Right forelimb (tissue), 1 donor: ENCODE measurements at places on chromosomes 3 and 15.
A peak's percentile ranks its signal among the peaks of the same experiment; 100 is the strongest.

- no peak for DNase-seq
Observed at GRCh38 chr3:12793701-12794100, 2.8 kb upstream of the CAND2 start.

- DNase-seq = no peak
Observed at GRCh38 chr15:98126326-98127085, 166.0 kb downstream of the ARRDC4 start.

GRCh38 chr15:66786222-66786621 is 84.2 kb downstream of the SMAD6 start:
- DNase-seq = no peak

DNA sequence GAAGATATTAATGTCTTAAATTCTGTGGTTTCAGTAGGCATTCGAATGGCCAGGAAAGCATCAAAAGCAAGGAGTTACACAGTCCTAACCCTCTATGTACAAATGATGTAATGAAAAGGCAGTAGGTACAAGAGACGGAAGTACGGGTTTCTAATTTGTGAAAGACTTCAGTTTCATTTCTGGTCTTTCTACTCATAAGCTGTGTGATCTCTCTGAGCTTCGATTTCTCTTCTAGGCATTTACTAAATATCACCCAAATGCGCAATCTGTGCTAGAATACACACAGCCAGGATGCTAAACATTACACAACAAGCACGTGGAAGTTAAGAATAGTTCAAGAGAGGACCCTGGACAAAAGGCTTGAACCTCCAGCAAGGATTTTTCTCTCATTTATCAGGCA is 17.9 kb upstream of the STIMATE start:
- no peak for DNase-seq

DNA sequence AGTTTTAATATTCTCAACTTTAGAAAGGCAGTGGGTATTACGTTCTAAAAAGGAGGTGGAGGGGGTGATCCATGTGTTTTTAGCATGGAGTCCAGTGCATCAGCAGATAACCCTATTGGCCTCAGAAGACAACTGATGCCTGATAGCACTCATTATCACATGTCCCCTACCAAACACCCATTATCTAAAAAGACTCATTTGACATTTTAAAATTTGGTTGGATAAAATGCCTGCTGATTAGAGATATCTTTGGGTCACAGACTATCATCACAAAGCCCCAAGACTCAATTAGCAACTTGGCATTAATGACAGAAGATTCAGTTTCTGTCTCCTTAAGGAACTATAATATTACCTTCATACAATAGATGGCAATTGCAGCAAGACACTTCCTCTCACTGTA is 589.3 kb downstream of the RBMS3 start:
- DNase-seq = no peak

- no peak for DNase-seq
Observed at GRCh38 chr15:83928392-83928734, 274.4 kb downstream of the ADAMTSL3 start.

DNA sequence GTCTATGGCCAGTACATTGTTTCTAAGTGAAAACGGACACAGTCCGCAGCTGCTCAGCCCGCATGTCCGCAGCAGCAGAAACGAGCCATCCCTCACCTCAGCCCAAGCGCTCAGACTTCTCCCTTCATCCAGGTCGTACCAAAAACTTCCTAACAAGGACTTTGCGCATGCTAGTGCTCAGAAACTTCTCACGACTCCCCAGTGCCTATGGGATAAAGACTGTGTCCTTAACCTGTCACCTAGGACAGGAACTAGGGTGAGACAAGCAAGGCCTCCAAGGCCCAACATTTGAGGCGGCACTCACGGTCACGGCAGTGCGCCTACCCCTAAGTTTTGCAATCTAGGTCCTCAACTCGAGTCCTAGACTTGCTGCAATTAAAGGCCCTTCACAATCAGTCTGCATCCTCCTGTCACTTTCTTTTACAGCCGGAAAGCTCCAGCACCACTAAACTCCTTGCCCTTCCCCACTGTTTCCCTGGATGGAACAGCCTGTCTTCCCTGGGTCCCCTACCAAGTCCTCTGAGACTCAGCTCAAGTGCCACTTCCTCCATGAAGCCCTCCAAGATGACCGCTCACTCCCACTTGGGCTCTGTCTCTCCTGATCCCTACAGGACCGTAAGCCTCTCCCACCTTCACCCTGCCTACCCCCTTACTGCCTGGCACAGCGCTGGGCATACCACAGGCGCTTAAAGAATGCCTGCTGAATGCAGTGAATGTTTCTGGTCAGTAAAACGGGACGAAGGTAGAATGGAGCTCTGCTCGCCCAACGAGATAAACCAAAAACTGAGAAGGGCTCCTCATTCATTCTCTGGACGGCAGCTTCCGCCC is 1.2 kb downstream of the CLN6 start:
- no peak for DNase-seq

DNA sequence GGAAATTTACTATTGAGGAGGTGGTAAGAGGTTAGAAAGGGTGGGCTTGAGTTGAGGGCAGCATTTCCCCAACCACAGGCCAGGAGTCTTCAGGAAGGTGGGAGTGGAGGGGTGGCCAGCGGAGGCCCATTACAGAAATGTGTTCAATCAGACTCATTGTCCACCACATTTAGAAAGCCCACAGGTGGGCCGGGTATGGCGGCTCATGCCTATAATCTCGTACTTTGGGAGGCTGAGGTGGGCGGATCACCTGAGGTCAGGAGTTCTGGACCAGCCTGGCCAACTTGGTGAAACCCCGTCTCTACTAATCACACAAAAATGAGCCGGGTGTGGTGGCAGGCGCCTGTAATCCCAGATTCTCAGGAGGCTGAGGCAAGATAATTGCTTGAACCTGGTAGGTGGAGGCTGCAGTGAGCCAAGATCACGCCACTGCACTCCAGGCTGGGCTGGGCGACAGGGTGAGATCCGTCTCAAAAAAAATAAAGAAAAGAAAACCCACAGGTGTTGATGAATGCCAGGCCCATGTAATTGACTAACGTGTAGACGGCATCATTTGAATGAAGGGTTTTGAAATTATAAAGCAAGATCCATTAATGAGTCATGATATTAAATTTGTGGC is 12.2 kb upstream of the SYNM start:
- no peak for DNase-seq

GRCh38 chr15:63231206-63231605 is 41.8 kb downstream of the RAB8B start:
- no peak for DNase-seq

- peak; percentile 53 for DNase-seq
Observed at GRCh38 chr3:195551381-195551978, 8.4 kb upstream of the PPP1R2 start.

- DNase-seq = no peak
Observed at GRCh38 chr15:70140025-70140542, 42.4 kb upstream of the TLE3 start.

- DNase-seq = no peak
Observed at GRCh38 chr3:145191543-145191942, 969.4 kb downstream of the PLOD2 start.

- no peak for DNase-seq
Observed at GRCh38 chr15:89408372-89409183, 74.0 kb upstream of the POLG start.

GRCh38 chr15:43006991-43007390 is 86.4 kb upstream of the TTBK2 start:
- no peak for DNase-seq

- peak; percentile 50 for DNase-seq
Observed at GRCh38 chr3:59680919-59681318, 631.1 kb upstream of the CFAP20DC start.

DNA sequence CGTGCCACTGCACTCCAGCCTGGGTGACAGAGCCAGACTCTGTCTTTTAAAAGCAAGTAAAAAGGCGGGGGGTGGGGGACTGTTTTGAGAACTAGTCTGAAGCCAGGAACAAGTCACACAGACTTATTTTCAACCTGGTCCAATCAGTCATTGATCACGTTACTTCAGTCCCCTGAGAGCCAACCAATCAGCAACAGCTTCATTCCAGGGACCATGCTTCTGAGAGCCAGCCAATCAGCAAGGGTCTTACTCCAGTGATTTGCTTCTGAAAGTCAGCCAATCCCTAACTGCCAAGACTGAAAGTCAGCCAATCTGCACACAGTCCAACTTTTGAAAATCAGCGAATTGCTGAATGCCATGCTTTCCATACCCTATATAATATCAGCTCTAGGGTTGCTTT is 48.6 kb upstream of the C15orf39 start:
- no peak for DNase-seq

GRCh38 chr3:36175113-36175812 is 205.0 kb upstream of the STAC start:
- DNase-seq = no peak

- no peak for DNase-seq
Observed at GRCh38 chr15:77185242-77185785, 114.4 kb upstream of the TSPAN3 start.

DNA sequence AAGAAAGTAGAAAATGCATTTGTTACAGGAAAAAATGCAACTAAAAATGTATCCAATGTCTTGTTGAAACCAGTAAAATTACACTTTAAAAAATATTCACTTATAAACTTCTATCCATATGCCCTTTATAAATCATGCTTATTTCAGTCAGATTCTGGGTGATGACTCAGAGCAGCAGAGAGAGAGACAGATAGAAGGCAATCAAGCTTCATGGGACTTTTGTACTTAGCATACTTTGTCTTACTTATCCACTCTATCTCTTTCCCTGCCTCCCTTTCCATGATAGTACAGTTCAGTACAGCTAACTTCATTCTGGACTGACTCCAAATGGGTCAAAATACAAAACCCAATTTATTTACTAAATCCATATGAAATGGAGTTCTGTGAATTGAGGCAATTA is 1438.2 kb downstream of the ZPLD1 start:
- no peak for DNase-seq

- DNase-seq = no peak
Observed at GRCh38 chr15:82812994-82813393, 3.6 kb downstream of the WHAMM start.

DNA sequence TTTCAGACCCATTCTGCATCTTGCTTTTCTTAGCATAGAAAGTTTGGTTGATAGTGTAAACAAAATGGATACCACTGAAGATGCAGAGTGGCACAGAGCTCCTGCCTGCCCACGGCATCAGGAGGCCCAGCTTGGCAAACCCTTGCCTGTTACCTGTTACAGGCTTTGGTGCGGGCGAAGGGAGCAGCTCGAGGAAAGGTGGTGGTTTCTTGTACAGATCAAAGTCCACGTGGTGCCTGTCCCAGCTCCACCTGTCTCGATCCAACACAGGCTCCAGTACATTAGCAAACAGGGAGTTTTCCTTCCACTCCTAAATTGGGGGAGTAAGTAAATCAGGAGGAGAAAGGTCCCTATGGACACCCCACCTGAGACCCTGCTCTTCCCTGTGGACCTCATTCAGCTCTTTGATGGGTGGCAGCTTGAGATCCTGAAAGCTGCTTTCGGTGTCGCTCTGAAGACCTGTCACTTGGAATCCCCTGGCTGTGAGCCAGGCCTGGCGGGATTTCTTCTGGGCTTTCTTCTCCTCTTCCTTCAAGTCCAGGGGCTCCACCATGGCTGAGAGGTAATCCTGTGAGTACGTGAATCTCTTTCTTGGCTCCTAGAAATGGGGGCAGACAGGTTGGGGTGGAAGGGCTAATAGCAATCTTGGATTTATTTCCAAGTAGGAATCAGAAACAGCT is 35.7 kb downstream of the ACAD9 start:
- DNase-seq = no peak

DNA sequence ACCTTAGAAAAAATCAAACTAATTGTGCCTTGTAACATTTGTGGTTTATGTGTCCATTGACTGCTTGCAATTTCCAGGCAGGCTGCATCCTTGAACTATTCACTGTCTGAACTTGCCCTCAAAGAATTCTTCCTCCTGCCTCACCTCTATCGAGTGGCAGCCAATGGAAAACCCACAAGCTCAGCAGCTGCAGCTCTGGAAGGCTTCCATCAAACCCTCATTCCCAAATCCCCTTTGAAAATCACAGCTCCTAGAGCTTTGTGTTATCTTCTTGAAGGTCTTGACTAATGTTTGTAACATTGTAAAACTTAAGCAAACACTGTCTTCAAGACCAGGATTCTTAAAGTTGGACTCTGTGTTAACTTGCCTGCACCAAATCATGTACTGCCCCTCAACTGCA is 81.1 kb downstream of the FILIP1L start:
- no peak for DNase-seq

DNA sequence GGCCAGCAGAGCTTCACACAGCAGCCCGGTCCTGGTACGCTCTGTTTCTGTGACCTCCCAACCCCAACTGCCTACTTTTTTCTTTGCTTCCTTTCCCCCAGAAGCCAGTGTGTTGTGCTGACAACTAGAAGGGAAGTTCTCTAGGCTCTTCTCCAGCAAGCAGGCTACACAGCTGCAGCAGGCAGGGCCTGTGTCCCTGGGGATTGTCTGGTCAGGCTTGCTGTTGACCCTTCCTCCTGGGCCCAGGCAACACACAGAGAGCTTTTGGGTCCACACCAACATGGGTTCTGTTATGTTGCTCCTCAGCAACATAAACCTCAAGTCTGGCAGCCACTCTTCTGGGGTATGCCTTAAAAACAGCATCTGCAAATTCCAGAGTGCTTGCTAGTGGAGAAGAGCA is 36.2 kb upstream of the TSPAN3 start:
- DNase-seq = peak; percentile 54

DNA sequence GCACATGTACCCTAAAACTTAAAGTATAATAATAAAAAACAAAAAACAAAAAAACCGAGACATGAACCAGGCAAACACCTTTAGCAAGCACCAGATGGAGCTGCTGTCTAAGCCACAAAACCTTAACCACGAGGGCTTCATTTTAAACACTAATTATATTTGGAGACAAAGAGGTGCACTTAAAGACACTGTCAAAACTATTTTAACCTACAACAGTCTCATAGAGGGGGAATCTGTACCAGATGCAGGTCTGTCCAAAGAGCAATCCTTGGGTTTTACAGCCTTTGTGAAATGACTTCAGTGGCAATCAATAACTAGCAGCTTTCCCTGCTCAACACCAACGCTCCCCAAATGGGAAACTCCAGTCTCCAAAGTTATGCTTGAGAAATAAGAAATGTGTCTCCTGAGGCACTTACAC is 115.7 kb upstream of the TSPAN3 start:
- DNase-seq = no peak

DNA sequence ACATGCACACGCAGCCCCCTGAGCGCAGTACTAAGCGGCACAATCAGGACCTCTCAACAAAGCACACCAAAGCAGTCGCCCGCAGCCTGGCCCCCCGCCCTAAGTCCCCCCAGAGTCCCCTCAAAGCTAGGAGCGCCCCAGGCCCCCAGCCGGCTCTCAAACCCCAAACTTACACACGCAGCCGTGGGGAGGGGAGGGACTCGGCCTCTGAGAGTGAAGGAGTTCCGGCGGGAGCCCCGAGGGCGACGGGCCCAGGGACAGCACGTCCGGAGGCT is 5.5 kb downstream of the GATA2 start:
- DNase-seq = no peak

- DNase-seq = no peak
Observed at GRCh38 chr3:13037458-13038117, 35.6 kb downstream of the IQSEC1 start.

- no peak for DNase-seq
Observed at GRCh38 chr3:169579116-169579710, 84.3 kb downstream of the MECOM start.
